Stomach (tissue), 19 donors: ENCODE measurements at places on chromosomes 3 and 15. TPM values are rescaled to one million over a fixed set of nuclear protein-coding genes. Genes with fewer than 3 reads are reported as not detected.

The LRRK1 gene
- total RNA-seq = 26.8 TPM

The ITIH4 gene
- total RNA-seq = 1.7 TPM

The GOLGA8F gene
- not detected for total RNA-seq

The CCDC191 gene
- total RNA-seq = 6.6 TPM

The NR1I2 gene
- 37.4 TPM for total RNA-seq

The MOBP gene
- 0.58 TPM for total RNA-seq

The FOXL2 gene
- not detected for total RNA-seq

The DGKG gene
- total RNA-seq = 26.3 TPM

The SPATA12 gene
- not detected for total RNA-seq

The FOXB1 gene
- total RNA-seq = not detected

The HYAL1 gene
- total RNA-seq = 5.4 TPM

The TMEM108 gene
- not detected for total RNA-seq

The ARRDC4 gene
- 79.9 TPM for total RNA-seq

The ADGRG7 gene
- total RNA-seq = 5.1 TPM

The TMEM45A gene
- 20.2 TPM for total RNA-seq

The CCNB2 gene
- 5.5 TPM for total RNA-seq

The GABPB1 gene
- total RNA-seq = 94.6 TPM

The CATSPER2 gene
- 2.3 TPM for total RNA-seq

The DHFR2 gene
- total RNA-seq = 1.4 TPM

The TMC3 gene
- total RNA-seq = not detected

The GALNT15 gene
- 16.5 TPM for total RNA-seq

The IGF1R gene
- total RNA-seq = 40.3 TPM

The PRSS50 gene
- under 0.01 TPM for total RNA-seq
